ENCODE measurements at places on chromosomes 6 and 20.

DNA sequence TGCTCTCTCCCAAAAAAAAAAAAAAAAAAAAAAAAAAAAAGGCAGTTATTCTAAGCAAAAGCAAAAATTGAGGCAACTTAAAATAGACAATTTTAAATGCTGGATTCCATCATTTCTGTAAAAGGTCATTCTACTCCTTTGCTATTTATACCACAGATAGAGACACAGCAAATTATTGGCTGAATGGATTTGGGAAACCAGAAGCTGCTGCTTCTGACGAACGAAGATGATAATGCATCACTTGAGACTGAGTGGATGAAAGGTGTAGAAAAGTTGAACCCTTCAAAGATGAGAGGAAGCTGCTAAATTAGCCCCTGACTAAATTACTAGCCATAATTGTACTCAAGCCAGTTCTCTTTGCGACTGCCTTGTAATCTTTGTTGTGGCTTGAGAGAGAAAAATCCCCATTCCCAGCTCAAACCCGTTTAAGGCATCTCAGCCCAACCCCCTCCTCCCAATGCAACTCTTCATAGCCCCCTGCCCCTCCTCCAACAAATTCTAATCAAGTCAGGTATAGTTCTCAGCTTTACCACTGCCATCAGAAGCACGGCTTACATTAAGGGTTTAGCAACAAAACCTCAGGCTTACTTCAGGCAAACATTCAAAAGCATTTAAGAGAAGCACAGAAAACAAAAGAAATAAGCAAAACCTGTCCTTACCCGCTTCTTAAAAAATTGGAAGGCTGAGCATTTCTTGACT is 1.0 kb downstream of the SGK1 start:
- DNase-seq = no peak

DNA sequence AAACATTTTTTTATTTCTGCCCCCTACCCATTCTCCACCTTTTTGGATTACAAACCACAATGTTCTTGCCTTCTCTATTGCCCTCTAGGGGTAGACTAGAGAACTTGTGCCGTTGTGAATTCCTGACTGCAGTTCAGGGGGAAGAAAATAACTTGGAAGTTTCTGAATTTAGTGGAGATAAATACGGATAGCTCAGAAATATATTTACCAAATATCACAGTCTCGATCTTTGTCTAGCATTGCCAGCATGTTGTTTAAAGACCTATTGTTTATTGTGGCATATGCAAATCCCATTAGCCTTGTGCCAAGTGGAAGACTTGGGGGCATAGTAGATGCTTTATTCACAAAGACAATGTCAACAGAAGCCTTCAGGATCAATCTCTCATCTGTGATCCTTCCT is 154.1 kb upstream of the MMS22L start:
- peak; percentile 13 for DNase-seq

DNA sequence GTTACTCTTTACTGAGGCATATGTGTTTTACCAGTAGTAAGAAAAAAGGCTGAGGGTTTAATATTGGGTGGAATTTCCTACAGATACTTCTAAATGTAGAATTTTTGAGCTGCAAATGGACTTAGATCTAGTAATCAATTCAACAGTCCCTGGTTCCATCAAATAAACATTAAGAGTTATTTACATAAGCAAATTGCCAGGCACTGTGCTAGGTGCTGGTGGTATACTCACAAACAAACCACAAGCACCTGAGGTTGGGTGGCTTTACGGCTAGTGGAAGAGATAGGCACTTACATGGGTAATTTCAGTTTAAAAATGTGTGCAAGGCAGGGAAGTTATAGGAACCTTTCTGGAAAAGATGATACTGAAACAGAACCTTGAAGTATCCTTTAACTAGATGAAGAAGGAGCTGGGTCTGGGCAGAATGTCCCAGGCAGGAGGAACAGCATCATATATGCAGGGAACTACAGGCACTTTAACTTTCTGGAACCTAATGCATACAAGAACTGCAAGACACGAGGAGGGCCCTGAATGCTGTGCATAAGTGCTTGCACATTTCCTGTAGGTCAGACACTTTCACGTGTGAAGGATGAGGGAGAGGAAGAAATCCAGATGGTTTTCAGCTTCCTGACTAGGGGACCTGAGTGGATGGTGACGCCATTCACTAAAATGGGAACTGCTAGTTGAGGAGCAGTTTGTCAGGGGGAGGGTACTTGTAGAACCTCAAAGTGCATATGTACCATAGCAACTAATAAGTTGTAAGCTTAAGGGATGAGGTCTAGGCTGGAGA is 4.5 kb downstream of the CCN6 start:
- no peak for DNase-seq

DNA sequence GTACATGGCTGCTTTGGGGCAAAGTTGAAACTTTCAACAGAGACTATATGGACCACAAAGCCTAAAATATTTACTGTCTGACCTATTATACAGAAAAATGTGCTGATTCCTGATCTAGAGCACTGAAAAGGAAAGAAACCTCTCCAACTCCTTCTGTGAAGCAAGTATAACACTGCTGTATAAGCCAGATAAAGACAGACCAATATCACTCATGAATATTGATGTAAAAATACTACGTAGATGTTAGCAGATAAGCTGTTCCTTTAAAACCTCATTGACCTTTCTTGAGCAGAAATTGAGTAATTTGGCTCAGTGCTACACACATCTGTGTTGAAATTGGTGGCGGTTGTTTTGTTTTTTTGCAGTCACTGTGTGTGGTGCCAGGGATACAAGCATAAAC is 69.9 kb upstream of the HDAC2 start:
- no peak for DNase-seq

GRCh38 chr20:43725666-43726065 is 1.1 kb downstream of the GTSF1L start:
- DNase-seq = no peak

DNA sequence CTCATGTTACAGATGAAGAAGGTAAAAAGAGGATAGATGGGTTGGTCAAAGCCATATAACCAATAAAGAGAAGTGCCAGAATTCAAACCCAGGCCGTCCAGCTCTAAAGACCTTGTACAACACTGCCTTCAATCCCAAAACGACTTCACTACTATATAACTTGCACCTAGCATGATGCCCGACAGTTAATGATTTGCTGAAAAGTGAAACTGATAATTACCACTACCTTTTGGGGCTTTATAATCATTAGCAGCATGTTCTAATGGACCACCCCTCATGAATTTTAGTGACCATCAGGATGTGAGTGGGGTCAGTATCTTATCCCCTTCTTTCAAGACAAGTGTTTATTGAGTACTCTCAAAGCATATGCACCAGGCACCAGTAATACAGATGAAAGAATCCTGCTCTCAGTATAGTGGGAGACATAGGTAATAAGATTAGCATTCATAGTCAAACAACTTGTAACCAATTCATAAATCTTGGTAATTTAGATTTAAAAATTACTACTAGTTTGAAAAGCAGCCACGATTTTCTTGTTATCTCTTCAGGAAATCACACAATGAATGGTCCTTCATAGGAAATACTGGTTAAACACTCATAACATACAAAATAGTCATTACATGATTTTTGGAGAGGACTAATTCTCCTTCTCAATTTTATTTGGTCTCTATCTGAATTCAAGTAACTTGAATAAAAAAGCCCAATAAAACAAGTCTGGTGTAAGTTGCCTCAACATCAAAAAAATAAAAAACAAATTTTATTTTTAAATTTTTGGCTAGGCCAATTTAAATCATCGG is 98.0 kb downstream of the EPB41L2 start:
- DNase-seq = no peak

DNA sequence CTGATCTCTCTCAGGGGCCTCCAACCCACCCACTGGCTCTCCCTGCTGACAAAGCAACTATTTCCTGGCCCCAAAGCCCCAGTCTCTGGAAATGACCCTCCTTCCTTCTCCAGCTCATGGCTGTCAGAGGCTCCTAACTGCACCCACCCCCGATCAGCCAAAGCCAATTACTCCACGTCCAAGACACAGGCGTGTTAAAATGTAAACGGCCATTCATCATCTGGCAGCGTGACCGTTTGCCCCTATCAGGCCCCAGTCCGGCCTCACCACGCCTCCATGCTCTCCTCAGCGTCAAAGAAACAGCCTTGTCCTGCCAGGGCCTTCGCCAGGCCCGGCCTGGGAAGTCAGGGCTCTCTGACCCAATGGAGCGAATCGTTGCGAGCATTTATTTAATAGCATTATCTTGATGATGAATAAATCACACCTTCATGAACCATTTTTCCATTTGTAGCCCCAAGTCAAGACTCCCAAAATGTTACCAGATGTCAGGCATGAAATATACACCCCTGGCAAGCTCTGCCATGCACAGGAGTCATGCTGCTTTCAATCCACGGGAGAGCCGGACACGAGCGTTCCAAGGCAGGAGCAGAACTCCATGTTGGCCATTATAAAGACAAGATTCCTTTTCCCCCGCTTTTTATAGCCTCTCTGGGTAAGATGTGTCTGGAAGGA is 17.7 kb downstream of the RIPOR3 start:
- DNase-seq = no peak

- no peak for DNase-seq
Measured at GRCh38 chr6:19440531-19440930, 396.6 kb upstream of the ID4 start.

- DNase-seq = peak; percentile 53
Measured at GRCh38 chr6:150600301-150601017, 774 bp downstream of the PLEKHG1 start.

GRCh38 chr6:131948692-131949619 is 2.2 kb downstream of the CCN2 start:
- peak; percentile 74 for DNase-seq

DNA sequence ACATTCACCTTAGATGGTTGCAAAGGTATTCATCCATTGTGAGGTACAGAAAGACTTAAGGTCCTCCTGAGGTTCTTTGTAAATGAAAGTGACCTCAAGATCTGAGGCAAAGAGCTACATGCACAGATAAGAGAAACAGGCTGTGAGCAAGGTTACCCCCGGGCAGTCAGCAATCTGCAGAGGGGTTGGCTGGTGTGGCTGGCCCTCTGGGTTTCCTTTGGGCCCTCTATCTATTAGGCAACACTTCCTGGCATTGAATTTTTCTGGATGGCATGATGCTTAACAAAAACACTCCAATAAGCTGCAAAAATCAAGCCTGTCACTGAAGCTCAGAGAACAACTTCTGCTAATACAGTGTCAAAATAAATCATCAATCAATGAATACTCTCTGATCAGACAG is 48.9 kb upstream of the RALGAPA2 start:
- DNase-seq = no peak

DNA sequence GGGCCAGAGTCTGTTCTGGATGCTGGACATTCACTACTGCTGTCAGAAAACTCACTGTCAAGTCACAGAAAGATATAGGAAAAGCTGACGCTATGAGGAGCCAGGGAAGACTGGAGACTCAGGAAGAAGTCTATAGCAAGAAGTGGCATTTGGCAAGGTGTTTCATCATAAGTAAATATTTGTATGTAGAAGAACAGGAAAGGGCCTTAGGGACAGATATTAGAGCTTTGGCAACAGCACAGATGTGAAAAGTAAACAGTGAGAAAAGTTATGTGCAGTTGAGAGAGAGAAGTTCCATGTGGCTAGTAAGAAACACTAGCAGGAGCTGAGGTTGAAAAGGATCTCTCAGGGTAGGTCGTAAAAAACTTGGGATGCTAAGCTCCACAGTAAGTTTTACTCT is 868.9 kb downstream of the PHF3 start:
- DNase-seq = no peak

- no peak for DNase-seq
Measured at GRCh38 chr6:80460257-80460865, 353.9 kb downstream of the BCKDHB start.

- DNase-seq = peak; percentile 40
Measured at GRCh38 chr20:23625236-23625964, 12.4 kb downstream of the CST3 start.

GRCh38 chr6:36928547-36928918 is 26.0 kb upstream of the PI16 start:
- no peak for DNase-seq

DNA sequence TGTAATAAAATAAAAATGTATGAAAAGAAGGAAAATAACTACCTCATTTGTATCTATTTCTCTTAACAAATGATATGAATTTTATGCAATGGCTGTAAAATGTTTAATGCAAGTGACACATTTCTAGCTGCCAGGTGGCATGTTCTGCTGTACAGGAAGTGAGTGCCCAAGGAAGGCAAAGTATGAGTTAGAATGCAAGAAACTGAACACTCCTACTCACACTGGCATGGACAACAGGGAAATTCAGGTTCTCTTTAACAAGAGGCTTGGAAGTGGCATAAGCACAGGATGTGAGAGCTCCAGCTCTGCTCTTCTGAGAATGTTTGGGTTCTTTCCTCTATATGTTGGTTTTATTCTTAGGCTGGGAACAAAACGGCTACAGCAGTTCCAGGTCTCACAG is 20.4 kb upstream of the LAMA4 start:
- no peak for DNase-seq

DNA sequence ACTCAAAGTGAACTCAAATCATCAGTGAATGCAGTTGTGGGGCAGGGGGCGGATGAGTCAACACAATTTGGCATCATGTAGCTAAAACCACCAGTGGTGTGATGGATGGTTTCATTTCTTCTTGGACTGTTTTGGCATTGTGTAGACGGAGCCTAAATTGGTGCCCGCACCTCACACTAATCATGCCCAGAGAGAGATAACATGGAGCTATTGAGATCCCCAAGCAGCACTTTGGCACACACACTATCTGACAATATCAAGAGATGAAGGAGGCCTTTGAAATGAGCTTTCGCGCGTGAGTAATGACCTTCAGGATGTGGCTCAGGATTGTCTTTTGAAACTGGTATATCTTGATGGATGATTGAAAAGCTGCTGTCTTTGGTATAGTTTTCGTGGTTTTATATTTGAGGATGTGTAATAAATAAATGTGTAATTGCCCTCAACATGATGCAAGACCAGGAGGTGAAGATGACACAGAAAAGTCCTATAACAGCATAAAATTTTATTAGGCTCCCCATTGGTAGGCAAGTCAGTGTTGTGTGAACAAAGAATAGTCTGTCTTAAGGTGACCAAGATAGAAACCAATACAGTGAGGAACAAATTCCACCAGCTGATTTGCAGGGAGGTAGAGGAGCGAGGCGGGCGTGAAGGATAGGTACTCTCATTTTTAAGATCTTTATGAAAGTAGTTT is 174.2 kb downstream of the TSHZ2 start:
- DNase-seq = no peak

GRCh38 chr6:168217880-168218537 is 101.6 kb downstream of the DACT2 start:
- no peak for DNase-seq

GRCh38 chr6:19035461-19036195 is 648.5 kb downstream of the RNF144B start:
- DNase-seq = no peak

- DNase-seq = no peak
Measured at GRCh38 chr20:2918096-2919049, 45.1 kb downstream of the PTPRA start.

GRCh38 chr6:6516666-6517458 is 71.7 kb upstream of the LY86 start:
- no peak for DNase-seq

DNA sequence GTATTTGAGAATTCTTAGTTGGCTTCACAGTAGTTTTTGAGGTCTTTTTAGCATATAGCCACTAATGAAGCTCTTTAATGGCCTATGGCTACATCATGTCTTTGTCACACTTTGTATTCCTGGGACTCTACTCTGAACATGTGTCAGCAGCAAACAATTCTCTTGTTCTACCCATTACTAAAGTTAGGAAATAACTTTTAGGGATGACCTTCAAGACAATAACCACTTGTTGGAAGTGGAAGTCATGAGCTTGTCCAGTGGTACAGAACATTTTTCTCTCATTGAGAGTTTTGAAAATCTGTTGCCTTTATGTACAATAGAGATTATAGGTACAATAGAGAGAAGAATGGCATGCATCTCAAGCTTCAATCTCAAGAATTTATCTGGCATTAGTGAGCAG is 571.6 kb upstream of the JAG1 start:
- no peak for DNase-seq

- peak; percentile 94 for DNase-seq
Measured at GRCh38 chr20:31543966-31544598, 29.8 kb downstream of the HM13 start.
